Stimulated activated CD8-positive, alpha-beta memory T cell treated with anti-CD3 and anti-CD28 coated beads, Interleukin-15, amount 100 ng/mL, for 24 hours (primary cell): ENCODE measurements at places on chromosomes 12 and 14.

DNA sequence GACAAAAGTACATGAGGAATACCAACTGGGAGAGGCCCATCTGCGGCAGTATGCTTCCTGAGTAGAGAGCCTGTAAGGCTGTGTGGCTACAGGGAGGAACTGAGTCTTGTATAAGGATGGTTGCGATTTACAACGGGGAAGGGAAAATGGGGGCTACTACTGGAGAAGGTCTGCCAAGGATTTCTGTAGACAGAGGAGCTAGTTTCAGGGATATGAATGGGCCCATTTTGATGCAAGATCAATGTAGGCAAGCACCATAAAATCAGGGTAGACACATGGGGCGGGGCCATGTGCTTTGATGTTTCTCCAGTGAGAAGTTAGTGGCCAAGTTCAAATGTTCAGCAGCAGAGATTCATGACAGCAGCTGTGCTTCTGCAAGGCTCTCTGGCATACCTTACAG lies 149.4 kb downstream of the GPR65 start:
- DNase-seq = no peak

- DNase-seq = no peak
These were observed 10.0 kb upstream of the CLEC7A start for GRCh38 chr12:10140001-10140400.

DNA sequence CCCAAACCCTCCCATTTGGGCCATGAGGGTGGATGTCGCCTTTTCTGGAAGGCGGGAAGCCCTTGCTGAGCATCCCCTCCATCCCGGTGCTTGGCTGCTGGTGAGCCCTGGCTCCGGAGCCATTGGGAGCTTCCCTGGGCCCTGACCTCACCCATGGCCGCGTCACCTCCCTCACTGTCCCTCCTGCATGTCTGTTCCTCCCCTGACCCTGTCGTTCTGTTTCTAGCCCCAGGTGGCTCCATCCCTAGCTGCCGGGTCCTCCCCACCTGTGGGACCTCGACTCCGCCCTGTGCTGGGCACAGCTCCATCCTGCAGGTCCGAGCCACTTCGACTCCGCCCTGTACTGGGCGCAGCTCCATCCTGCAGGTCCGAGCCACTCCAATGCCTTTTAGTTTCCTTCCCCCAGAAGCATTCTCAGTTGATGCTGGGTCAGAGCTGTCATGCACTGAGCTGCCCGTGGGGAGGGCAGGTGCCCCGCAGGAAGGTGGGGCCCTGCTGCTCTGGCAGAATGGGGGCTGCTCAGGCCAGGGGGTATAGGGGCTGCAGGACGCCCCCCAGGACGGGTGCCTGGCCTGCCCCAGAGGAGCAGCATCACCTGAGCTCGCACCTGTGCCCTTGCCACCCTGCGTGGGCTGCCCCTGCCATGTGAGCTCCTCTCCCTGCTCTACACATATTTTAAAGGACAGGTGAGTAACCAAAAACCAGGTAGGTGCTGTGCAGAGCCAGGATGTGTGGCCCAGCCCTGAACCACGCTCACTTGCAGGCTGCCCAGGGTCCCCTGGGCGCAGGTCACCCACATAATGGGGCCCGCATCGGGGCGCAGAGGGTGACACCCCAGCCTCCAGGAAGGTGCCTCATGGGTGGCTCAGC lies 19.0 kb downstream of the NOC4L start:
- DNase-seq = no peak

- no peak for DNase-seq
These were observed 109.1 kb downstream of the C12orf50 start for GRCh38 chr12:87920139-87920538.

- DNase-seq = no peak
These were observed 16.5 kb downstream of the CCER1 start for GRCh38 chr12:90938451-90938850.

DNA sequence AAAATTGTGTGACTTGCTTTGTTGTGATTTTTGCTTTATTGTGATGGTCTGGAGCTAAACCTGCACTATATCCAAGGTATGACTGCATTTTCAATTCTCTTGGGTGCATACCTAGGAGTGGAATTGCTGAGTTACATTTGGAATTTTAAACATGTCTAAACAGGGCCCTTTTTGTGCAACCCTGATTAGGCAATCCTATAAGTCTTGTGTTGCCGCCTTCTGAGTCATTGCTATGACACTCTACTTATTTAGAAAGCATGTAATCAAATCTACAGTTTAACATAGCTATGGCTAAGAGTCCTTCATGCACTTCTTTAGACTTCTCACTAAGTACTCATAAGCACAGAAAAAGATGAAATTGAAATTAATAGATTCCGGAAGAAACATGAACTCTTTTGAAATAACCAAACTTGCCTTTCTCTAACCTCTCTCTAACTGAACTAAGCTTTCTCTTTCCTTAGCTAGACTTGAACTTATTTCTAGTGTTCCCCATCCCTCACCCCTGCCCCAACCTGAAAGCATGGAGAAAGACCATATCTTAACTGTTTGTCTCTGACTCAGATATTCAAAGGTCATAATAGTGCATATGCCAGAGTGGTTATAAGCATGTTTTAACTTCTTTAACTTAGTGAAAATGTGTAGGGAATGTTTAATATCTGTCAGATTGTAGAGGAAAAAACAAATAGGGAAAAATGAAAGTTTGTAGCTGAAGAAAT lies 203.0 kb downstream of the SNAPC1 start:
- no peak for DNase-seq

DNA sequence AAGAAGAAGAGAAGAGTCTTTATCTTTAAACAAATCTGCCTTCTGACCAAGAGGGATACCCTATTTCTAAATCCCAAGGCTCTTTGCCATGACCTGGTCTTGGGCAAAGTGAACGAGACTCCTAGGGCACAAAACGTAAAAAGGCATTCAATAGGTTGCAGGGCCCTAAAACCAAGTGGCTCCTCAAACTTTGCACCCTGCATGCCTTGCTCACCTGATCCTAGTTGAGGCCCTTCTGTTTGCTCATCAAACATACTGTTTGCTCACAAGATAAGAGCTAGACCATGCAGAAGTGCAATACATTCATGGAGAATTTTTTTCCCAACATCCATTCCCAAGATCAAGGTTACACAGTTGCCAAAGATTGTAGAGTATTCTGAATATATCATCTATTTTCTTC lies 7.9 kb upstream of the PRH1 start:
- no peak for DNase-seq

GRCh38 chr14:100651999-100652508 lies 64.8 kb upstream of the BEGAIN start:
- no peak for DNase-seq
